Activated CD8-positive, alpha-beta memory T cell treated with anti-CD3 and anti-CD28 coated beads for 1 hour (primary cell): ENCODE measurements at places on chromosomes 11 and 22.

GRCh38 chr22:27868732-27869282, 50.2 kb downstream of the PITPNB start:
- DNase-seq = no peak

DNA sequence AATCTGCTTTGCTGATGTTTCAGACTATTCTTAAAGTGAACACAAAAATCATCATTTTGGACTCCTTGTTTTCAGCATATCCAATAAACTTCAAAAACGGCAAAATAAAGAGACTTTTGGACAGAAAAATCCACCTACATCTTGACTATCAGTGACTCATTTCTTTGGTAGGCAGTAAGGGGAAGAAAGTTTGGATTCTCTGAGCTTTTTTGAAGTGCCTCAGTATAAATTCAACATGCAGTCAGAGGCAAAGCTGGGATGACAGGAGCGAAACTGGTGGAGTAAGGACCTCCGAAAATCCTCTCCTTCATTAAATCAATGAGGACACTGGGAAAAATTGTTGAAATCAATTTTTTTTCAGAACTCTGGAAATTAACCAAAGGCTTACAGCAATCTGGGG, 29.7 kb downstream of the EFCAB6 start:
- DNase-seq = no peak

DNA sequence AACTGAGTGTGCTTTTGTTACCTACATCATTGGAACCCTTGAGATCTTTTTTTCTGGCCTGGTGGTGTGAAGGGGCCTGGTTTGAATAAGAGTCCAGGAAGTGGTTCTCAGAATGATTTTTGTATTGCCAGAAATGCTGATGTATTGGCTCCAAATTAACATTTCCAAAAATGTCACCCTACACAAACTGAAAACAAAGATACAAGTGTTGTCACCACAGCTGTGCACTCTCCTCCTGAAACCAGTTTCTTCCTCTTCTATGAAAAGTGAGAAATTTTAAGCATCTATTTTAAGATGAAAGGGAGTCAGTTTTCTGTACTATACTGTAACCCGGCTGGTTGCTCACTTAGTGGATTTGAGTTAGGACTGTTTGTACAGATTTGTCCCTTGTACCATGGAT, 218.8 kb downstream of the PGR start:
- no peak for DNase-seq

- no peak for DNase-seq
Observed at GRCh38 chr11:86126862-86127261, 58.0 kb upstream of the PICALM start.

DNA sequence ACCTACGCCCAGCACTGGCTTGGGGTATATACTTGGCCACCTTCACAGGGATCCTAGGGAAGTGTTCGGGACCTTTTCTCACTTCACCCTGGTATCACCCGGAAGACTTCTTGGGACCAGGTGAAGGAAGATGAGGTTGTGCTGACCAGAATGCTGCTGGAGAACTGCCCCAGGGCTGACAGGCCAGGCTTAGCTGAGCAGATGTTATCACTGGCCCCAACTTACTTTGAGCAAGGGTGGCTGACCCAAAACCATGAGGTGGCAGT, 4.5 kb downstream of the FTH1 start:
- DNase-seq = no peak

- no peak for DNase-seq
Observed at GRCh38 chr11:35214226-35214770, 75.3 kb downstream of the CD44 start.

DNA sequence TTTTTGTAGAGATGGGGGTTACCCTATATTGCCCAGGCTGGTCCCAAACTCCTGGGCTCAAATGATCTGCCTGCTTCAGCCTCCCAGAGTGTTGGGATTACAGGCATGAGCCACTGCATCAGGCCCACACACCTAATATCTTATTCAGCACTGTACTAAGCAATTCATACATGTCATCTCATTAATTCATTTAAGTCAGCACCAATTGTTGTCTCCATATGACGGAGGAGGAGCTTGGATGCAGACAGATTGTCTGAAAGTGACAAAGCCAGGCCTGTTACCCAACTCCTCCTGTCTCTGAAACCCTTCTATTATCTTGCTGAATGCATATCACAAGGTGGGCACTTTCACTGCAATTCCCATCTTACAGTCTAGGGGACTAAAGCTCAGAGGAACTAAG, 57.5 kb upstream of the ALX4 start:
- no peak for DNase-seq

GRCh38 chr11:13269775-13270174, 7.8 kb upstream of the BMAL1 start:
- DNase-seq = no peak

DNA sequence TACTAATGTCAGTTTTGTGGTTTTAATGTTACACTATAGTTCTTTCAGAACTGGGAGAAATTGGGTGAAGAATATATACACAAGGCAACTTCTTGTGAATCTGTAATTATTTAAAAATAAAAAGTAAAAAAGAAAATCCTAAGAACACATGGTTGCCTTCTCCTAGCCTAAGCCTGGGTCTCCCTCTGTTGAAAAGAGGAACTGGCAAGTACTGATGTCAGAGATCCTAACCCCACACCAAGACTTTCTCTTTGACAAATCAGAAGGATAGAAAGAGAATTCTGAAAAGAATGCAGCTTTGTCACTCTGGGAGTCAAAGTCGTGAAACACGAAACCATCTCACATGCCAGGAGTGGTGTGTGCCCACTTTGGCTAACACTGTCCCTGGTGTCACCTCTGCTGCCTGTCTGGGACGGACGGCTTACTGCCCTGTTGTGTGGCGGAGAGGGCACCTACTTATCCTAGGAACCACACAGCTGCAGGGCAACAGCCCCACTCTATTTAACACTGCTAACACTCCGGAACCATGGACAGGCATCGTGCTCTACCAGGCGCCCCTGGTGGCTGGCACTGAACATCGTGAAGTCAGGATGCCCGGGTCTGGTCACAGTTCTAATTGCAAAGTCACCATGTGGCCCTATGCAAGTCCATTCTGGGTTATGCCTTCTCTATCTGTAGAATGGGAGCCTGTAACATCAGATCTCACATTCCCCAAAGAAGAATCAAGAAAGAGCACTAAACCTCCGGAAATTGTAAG, 108.7 kb upstream of the CD82 start:
- no peak for DNase-seq

DNA sequence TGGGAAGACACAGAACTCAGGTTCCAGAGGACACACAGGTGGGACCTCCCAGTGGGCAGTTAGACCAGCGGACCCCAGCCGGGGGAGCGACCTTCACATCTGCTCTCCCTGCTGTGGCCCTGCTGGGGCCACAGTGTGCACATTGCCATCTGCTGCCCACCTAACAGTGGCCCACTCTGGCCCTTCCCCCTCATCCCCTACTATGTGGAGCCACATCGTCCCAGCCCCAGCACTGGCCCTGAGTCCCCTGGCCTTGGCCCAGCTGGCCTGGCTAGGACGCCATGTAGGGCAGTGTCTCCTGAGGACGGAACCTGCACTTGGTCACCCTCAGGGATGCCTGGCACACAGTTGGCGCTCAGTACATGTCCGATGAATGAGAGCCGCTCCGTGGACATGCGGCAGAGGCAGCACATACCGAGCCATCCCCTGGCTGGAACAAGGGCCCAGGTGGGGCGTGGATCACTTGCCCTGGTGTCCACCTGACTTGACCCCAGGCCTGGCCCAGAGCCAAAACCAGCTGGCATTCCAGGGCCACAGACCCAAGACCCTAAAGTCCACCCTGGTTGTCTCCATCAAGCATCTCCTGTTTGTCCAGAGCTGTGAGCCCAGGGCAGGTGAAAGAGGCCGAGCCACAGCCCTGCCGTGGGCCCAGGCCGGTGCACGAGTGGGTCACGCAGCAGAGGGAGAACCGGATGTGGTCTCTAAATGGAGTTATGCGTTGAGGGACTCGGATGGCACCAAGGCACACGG, 93.1 kb upstream of the FGF3 start:
- DNase-seq = no peak

DNA sequence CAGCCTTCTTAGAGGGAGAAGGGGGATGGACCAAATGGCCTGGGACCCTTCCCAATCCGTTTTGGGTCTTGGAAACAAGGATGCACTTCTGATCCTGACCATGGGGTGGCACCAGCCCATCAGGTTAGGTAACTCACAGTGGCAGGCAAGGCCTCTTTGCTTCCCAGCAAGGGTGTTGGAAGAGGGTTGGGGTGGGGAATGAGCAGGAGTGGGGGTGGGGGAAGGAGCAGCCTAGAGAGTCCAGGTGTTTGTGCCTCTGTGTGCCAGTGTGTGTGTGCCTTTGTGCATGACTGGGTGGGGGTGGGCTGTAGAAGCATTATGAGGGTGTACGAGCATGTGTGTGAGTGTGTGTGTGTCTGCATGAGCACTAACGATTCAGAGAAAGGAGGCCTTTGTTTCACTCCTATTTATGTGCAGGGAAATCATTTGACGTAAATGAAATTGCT, 213.1 kb downstream of the INSC start:
- no peak for DNase-seq

GRCh38 chr11:61667684-61668305, 12.4 kb upstream of the DAGLA start:
- no peak for DNase-seq

DNA sequence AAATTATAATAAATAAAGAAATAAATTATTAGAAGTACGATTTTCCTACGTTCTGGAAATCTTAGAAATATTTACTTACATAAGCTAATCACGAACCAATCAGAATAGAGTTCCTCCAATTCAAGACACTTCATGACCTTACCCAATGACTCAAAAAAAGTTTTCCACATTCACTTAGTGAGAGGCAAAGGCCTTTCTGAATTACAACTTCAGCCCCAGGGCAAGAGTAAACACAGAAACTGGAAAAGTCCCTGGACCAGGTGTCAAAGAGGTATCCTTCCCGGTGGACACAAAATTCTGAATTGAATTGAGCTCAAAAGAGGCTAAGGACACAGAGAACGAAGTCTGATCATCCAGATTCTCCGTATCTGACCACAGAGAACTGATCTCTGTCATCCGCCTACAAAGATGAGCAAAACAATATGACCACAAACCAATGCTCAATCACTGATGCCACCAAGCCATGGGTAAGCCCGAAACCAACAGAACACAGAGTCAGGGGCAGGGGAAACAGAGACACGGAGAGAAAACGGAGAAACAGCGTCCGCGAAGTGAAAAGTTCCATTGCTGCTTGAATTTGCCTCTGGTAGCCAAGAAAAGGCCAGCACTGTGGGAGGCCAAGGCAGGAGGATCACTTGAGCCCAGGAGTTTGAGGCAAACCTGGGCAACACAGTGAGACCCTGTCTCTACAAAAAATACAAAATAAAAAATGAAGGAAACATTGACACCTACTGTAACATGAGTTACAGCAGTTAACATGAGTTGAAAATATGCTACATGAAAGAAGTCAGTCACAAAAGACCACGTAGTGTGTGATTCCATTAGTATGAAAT, 6.8 kb downstream of the BID start:
- no peak for DNase-seq

DNA sequence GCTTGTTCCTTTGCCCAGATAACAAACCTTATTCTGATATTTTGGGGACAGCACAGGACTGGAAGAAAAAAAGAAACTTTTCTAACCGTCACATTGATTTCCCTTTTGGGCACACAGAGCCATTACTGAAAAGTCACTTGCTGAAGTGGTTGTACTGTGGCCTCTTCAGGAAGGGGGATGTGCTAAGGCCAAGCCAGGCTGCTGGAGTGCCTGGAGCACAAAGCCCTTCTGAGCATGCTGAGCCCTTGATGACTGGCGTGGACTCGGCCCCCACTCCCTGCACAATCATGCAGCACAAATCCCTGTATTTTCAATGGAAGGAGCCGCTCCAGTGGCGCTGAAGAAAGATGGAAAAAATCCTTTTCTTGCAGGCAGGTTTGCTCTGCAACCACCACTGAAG, 164.2 kb downstream of the NTM start:
- DNase-seq = no peak

GRCh38 chr11:77819921-77820564, 479 bp downstream of the RSF1 start:
- peak; percentile 17 for DNase-seq

DNA sequence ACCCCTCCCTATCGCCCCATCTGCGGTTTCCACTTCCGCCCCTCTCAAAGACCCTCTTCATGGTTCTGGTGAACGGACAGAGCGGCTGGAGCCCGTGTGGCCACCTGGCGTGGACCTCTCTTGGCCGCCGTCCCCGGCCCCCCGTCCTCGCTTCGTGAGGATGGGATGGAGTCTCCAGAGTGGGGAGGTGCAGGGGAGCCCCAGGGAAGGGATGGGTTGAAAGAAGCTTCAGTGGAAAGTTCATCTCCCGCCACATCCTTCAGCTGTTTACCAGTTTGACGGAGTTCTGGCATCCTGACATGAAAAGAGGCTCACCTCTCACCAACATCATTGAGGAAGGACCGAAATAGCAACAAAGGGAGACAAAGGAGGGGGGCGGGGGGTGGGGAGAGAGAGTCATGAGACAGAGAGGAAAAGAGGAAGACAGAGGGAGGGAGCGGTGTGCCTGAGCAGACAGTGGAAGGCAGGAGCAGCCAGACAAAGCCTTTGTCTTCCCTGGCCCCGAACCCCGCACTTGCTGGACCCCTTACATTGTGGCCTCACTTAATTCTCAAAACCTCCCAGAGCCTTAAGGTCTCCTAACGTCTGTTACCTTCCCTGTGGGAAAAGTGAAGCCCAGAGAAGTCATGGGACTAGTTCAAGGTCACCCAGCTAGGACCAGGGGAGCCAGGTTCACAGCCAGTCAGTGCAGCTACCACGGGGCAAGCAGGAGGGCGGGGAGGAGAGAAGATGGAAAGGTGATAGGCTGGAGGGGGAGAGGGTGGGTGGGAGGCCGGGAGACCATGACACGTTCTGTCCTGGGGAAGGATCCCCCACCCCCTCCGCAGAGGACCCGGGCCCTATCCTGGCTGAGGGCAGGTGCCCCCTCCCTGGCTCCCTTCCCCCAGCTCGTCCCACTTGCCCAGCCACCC, 54.9 kb downstream of the CD6 start:
- DNase-seq = no peak

- DNase-seq = no peak
Observed at GRCh38 chr22:49450498-49450897, 377.2 kb downstream of the BRD1 start.

DNA sequence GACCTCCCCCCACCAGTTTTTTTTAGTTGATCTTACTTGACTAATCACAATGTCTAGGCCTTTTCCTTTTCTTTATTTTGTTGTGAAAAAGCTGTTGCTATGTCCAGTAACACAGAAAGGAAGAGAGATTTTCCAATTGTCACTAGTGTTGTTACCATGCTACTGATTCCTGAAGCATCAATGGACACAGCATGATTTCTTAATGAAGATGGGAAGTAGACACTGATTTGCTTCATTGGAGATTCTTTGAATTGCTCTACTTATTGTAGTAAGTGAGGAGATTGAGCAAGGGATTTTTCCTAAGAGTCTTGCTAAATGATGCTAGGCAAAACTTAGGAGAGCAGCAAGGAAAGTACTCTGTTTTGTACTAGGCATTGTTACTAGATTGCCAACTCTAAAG, 4.6 kb downstream of the AASDHPPT start:
- DNase-seq = no peak
